ENCODE measurements at places on chromosomes 5 and 9.

DNA sequence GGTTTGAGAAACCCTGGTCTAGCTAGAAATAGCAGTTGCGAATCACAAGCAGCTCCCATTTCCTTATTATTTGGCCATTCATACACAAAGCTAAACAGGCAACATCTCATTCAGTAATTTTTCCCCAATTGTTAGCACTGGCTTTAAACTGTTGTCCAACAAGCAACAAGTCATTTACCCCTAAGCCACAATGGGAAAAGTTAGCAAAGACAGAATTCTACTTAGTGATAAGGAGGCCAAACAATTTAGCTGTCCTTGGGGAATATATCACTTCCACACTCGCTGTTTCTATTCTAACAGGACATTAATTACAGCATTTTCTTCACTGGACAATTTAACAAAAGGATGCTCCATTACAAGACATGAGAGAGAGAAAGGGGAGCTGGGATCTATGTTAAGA lies 2.8 kb downstream of the MYO10 start:
- no peak for DNase-seq

- no peak for DNase-seq
Observed at GRCh38 chr9:77750284-77750683, 102.2 kb upstream of the GNA14 start.

DNA sequence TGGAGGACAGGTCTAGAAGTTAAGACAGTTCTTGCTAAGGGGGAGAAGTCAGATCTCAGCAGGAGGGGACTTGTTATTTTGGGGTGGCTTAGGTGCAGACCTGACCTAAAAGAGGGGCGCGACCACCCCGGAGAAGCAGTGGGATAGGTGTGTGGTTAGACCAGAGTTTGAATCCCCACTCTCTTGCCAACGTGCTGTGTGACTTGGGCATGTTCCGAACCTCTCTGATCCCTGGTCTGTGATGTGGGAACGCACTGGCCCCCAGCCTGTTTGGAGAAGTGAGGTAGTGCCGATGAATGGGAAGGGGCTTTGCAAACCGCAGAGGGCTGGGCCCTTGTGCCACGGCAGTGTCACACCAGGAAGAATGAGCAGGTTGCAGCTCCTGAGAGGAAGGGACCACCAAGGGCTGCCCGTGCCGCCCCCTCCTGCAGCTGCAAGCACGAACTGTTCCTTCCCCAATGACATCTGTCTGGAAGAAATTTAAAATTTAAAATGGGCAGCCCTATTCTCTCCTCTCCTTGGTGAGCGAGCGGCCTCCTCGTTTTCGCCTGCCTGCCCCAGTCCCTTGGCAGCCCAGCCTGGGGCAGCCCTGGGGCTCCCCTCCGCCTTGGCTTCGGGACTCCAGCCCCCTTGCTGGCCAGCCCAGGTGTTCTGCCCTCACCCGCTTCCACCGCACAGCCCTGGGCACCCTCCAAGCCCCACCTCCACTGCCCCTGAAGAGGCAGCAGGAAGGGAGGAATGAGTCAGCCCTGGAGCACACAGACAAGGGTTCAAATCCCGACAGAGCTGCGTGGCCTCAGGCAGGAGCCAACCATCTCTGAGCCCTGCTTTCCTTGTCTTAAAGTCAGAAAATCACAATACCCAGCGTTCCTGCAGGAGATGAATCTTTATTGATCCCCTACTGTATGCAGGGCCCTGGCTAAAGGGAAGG lies 1.6 kb downstream of the FIBCD1 start:
- no peak for DNase-seq

DNA sequence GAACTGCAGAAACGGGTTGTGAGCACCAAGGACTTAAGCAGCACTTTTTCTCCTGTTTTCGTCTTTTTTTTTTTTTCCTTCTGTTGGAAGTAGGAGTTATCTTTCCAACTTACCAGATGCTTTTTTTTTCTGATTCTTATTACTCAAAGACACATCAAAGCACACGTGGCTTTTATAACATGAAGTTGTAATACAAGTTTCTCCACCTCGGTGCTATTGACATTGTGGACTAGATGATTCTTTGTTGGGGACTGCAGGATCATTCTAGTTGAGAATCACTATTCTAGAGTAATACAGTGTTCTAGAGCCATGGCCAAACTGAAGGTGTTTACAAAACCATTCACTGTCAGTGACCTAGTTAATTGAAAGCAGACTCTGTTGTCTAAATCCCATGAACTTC lies 51.5 kb downstream of the MYO10 start:
- DNase-seq, result no peak

DNA sequence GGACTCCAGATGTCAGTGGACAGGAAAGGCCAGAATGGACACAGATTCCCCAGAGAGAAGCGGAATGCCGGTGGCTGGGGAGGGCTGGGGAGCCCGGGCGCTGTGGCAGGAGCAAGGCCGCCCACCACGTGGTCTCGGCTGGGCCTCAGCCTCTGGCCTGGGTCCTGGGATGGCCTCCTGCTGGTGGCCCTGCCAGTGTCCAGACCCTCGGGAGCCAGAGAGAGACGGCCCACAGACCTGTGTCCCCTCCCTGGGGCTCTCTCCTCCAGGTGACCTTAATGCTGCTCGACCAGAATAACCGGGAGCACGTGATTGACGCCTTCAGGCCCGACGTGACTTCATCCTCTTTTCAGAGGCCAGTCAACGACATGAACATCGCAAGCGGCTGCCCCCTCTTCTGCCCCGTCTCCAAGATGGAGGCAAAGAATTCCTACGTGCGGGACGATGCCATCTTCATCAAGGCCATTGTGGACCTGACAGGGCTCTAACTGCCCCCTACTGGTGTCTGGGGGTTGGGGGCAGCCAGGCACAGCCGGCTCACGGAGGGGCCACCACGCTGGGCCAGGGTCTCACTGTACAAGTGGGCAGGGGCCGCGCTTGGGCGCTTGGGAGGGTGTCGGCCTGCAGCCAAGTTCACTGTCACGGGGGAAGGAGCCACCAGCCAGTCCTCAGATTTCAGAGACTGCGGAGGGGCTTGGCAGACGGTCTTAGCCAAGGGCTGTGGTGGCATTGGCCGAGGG lies 19.0 kb downstream of the FBXW5 start:
- DNase-seq, result no peak

DNA sequence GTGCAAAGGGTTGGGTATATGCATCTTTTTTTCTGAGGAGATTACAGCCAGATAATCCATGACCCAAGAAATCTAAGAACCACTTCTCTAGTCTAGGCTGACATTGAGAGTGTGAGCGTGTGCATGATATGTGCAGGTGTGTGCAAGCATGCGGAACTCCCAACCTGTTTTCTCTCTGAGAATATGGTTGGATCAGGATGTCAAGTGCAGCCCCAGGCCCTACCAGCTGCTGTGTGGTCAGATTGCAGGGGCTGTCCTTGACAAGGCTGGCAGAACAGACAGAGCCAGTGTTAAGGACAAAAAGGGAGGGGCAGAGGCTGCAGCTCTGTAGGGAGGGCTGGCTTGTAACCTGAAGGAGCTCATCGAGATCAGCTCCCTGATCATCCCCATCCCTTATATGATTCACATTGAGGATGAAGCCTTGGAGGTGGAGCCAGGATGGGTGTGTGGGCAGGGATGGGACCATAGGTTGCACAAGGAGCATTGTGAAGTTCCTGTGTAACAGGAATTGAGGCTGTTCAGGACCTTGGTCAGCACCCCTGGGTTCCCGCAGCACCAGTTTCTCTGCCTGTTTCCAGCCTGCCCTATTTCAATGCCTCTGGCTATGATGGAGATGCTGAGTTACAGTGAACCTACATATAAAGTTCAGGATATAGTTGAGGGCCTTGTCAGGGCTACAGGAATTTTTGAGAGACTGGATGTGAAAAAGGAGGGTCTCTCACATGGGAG lies 52.6 kb upstream of the ARAP3 start:
- DNase-seq, result peak; percentile 70

Measured in amniotic epithelial cell (primary cell).